Heart right ventricle (tissue), 16 donors: ENCODE measurements at places on chromosomes 13 and 19. TPM values are rescaled to one million over a fixed set of nuclear protein-coding genes. Genes with fewer than 3 reads are reported as not detected.
A peak's percentile ranks its signal among the peaks of the same experiment; 100 is the strongest.

The PTH2 gene
- total RNA-seq, result not detected

DNA sequence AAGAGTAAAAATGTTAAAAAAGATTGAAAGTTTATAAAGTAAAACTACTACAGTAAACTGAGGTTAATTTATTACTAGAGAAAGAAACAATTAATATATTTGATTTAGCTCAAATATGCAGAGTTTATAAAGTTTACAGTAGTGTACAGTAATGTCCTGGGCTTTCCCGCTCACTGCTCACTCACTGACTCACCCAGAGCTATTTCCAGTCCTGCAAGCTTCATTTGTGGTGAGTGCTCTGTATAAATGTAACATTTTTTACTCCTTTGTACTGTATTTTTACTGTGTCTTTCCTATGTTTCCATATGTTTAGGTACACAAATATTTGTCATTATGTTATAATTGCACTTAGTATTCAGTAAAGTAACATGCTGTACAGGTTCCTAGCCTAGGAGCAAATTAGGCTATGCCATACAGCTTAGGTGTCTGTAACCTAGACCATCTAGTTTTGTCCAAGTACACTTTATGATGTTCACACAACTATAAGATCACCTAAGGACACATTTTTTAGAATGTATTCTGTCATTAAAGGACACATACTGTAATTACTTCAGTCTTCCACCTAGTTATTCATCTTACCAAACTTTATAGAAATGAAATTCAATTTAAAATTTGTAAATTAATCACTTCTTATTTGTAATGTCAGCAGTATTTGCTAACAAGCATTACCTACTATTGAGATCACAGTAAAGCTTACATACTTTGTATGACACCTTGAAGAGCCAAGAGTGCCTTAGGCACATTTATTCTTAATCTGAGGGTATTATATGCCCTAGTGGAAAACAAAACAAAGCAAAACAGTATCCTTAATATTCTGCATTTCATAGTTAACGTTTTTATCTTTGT lies 683.4 kb downstream of the PCDH9 start:
- H3K27ac ChIP-seq, result no peak overlapping the region
- DNase-seq, result no peak
- no peaks in the 10 kb centered on the region for H3K27me3 ChIP-seq
- H3K4me3 ChIP-seq, result no peak overlapping the region
- H3K4me1 ChIP-seq, result no peaks in the 10 kb centered on the region
- H3K36me3 ChIP-seq, result no peaks in the 10 kb centered on the region

The CCDC70 gene
- not detected for total RNA-seq

DNA sequence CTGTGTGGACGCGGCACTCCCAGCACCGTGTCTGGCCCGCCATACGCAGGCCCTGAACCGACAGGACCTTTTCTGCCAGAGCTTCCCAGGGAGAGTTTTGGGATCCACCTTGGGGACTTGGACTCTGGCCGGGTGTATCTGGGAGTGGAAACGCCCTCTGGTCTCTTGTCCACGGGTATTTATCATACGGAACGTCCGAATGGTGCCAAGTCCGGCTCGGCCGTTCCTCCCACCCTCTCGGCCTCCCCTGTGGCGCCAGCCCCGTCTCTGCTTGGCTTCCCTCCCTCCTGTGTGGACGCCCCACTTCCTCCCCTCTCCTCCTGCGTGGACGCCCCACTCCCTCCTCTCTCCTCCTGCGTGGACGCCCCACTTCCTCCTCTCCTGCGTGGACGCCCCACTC lies 12.1 kb downstream of the HCN2 start:
- no peak for DNase-seq
- no peak overlapping the region for H3K27ac ChIP-seq
- H3K4me3 ChIP-seq, result no peak overlapping the region

DNA sequence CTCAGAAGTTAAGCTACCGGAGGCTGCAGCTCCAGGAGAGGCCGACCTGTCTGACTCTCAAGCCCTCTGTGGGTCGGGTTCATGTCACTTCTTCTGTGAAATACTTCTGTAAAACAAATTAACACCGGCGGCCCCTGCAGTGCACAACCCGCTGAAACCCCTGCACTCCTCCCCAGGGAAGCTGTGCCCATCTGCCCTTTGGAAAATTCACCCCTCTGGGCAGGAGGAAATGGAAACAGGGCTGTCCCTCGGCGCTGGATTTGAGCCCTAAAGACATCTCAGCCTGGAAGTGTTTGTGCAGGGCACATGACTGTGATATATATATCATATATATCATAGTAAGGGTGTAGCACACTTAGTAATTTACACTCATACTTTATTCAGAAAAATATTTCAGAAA lies 415.3 kb downstream of the IRS2 start:
- DNase-seq, result no peak
- no peaks in the 10 kb centered on the region for H3K27me3 ChIP-seq
- no peaks in the 10 kb centered on the region for H3K4me1 ChIP-seq
- H3K36me3 ChIP-seq, result no peaks in the 10 kb centered on the region
- H3K4me3 ChIP-seq, result no peak overlapping the region

The PLK5 gene
- total RNA-seq, result not detected

GRCh38 chr13:24304620-24305019 lies 4.8 kb upstream of the C1QTNF9 start:
- H3K27ac ChIP-seq, result peak overlapping the region; percentile 28
- DNase-seq, result no peak
- H3K27me3 ChIP-seq, result no peaks in the 10 kb centered on the region
- no peak overlapping the region for H3K4me3 ChIP-seq
- peaks cover 62% of the 10 kb centered on the region for H3K36me3 ChIP-seq

- no peak overlapping the region for H3K27ac ChIP-seq
- no peak overlapping the region for H3K4me3 ChIP-seq
Measured at GRCh38 chr13:66154976-66155375, 1075.2 kb downstream of the PCDH9 start.

DNA sequence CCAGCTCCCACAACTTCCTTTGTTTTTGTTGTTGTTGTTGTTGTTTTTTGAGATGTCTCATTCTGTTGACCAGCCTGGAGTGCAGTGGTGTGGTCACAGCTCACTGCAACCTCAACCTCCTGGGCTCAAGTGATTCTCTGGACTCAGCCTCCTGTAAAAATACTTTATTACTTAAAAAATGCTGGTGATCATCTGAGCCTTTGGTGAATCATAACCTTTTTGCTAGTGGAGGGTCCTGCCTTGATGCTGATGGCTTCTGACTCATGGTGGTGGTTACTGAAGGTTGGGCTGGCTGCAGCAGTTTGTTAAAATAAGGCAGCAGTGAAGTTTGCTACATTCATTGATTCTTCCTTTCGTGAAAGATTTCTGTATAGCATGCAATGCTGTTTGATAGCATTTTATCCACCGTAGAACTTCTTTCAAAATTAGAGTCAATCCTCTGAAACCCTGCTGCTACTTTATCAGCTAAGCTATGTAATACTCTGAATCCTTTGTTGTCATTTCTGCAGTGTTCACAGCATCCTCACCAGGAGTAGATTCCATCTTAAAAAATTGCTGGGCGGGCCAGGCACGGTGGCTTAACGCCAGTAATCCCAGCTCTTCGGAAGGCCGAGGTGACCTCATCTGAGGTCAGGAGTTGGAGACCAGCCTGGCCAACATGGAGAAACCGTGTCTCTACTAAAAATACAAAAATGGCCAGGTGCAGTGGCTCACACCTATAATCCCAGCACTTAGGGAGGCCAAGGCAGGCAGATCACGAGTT lies 18.0 kb downstream of the ARHGAP35 start:
- H3K4me1 ChIP-seq, result peaks cover 12% of the 10 kb centered on the region
- no peak overlapping the region for H3K4me3 ChIP-seq
- H3K27ac ChIP-seq, result no peak overlapping the region

The SPACA6 gene
- 10.1 TPM for total RNA-seq

DNA sequence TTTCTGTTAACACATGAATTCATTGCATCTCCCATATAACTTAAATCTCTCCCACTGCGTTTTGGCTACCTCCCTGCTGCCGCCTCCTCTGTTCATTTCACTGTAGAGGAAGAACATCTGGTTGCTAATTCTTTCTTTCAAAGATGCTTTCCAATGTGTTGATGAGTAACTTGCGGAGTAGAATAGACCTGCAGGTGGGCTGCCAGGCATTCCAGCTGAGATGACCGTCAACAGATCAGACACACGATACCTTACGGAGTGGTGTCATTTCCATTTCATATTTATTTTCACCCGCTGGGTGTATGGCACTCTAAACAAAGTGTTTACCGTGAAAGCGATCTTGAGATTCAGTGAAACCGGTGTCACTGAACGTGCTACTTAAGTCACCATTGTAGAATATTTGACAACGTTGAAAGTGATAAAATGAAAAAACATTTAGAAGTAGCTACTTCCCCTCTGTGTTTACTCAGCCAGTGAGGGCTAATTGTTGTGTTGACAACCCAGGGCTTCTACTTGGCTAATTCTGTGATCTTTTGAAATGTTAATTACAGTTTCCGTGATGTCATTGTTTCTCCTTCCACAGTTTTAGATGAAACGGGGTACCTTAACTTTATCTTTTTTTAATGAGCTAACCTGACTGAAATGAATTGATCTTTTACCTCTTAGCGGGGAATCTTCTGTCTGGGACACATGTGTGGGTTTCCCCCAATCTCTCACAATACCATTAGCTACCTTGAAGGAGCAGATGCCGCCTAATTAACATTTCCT lies 228.5 kb upstream of the ARGLU1 start:
- DNase-seq, result no peak
- no peaks in the 10 kb centered on the region for H3K36me3 ChIP-seq
- no peak overlapping the region for H3K4me3 ChIP-seq
- H3K27me3 ChIP-seq, result no peaks in the 10 kb centered on the region

The SLC25A41 gene
- total RNA-seq, result 0.34 TPM

The PTPRH gene
- total RNA-seq, result 7.5 TPM

DNA sequence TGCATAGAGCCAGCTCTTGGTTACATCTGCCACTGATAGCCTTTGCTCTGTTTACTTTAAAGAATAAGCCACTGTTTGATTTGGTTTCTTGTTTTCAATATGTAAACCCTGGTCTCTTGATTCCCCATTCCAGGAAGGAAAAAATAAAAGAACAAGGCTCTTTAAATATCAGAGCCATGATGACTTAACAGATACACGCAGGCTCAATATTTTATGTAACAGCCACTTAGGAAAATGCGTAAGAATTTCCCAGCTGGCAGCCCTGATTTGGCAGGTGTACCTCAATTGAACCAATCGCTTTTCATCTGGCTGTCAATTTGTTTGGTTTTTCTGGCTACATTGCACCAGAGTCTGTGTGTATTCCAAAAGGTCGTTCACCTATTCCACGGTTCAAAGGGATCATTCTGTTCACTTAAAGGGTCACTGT lies 65.6 kb downstream of the IRS2 start:
- H3K27me3 ChIP-seq, result peaks cover 8% of the 10 kb centered on the region
- H3K27ac ChIP-seq, result no peak overlapping the region
- no peak overlapping the region for H3K4me3 ChIP-seq
- peaks cover 5% of the 10 kb centered on the region for H3K4me1 ChIP-seq
- H3K36me3 ChIP-seq, result no peaks in the 10 kb centered on the region
- DNase-seq, result no peak

The RNF225 gene
- total RNA-seq, result not detected

GRCh38 chr19:42092350-42092749 lies 16.4 kb downstream of the ZNF574 start:
- H3K27ac ChIP-seq, result no peak overlapping the region
- H3K27me3 ChIP-seq, result peaks cover 16% of the 10 kb centered on the region
- no peak overlapping the region for H3K4me3 ChIP-seq
- DNase-seq, result no peak
- H3K36me3 ChIP-seq, result no peaks in the 10 kb centered on the region
- H3K4me1 ChIP-seq, result no peaks in the 10 kb centered on the region

DNA sequence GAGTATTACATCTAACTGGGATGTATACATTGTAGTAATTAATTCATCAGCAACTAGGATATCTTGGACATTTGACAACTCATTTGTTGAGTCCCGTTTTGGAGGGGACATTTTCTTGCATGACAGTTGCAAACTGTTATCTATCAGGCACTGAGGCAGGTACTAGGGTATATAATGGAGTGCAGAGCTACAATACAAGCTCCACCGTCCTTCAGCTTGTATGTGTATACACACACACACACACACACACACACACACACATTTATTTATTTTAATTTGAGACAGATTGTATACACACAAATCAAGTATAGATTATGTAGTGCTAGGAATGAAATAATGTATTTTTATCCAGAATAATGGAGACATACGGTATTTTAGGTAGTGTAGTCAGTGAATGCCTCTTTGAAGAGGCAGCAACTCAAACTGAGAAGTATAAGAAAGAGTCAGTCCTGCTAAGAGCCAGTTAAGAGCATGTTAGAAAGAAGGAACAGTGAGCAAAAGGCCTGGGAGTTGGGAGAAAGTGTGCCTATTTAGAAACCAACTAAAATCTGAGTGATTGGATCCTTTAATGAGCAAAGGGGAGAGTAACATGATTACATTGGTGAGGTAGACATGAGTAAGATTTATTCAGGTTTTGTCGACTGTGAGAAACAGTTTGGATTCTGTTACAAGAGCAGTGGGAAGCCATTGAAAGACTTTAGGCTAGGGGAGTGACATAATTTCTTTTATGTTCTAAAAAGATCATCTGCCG lies 74.5 kb downstream of the NBEA start:
- no peaks in the 10 kb centered on the region for H3K36me3 ChIP-seq
- no peak for DNase-seq
- no peak overlapping the region for H3K27ac ChIP-seq
- H3K4me3 ChIP-seq, result no peak overlapping the region
- H3K27me3 ChIP-seq, result no peaks in the 10 kb centered on the region

GRCh38 chr13:71339005-71339404 lies 528.0 kb downstream of the DACH1 start:
- no peak for DNase-seq
- H3K27ac ChIP-seq, result no peak overlapping the region
- no peaks in the 10 kb centered on the region for H3K4me1 ChIP-seq
- no peaks in the 10 kb centered on the region for H3K27me3 ChIP-seq

The IGFL3 gene
- total RNA-seq, result not detected
